ENCODE measurements at places on chromosomes 7 and 10. TPM values are rescaled to one million over a fixed set of nuclear protein-coding genes. Genes with fewer than 3 reads are reported as not detected.
A peak's percentile ranks its signal among the peaks of the same experiment; 100 is the strongest.

Gene NODAL
- 0.33 TPM for polyA plus RNA-seq

GRCh38 chr7:114502454-114503254 lies 88.0 kb downstream of the FOXP2 start:
- no peak for DNase-seq

Gene GJC3
- polyA plus RNA-seq = 0.54 TPM

DNA sequence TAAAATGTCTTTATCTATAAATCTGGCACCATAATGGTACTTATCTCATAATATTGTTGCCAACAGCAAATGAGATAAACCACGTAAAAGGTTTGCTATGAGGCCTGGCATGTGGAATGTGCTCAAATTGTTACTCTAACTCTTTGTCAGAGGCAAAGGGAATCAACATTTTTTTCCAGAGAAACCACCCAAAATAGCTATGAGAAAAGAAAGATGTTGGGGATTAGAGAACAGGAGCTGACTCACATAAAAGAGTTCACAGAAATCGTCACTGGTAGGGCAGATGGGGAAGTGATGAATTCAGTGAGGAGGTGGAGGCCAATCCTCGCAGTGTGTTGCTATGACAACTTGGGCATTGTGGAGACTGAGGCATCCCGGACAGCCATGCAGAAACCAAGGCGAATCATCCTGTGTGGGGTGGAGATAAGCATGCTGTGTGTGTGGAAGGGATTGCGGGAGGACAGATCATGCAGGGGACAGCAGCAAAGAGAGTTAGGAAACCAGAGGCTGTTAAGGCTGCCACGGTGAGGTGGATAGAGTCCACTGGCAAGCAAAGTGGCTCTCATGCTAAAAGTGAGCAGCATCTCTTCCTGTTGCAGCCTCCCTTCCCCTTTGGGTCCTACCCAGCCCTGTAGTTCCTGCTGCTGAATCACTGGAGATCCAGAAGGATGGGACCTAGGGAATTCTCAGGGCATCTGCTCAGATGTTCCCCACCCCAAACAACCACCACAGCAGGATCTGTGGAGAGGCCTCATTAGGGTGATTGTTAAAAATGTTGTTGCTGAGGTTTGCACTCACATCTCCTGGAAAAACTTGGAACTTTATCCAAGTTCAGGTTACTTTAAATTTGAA lies 103.9 kb downstream of the CUBN start:
- no peak for DNase-seq

GRCh38 chr7:115799430-115799829 lies 231.1 kb downstream of the TFEC start:
- DNase-seq = no peak

DNA sequence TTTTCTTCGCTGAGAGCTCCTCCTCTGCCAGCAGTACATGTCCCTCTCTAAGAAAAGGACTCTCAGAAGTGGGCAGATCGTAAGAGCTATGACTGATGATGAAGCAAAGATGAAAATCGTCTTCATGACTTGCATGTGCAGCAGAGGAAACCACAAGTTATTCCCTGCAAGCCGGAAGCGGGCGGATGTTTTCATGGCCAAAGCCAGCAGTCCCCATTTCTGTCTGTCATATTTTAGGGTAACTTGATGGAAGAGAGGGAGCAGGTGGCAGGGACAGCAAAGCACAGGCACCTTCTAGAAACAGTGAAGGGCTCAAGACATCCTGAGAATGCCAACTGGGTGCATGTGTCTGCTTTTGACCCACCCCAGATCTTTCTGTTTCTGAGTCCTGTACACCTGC lies 19.9 kb downstream of the KLF6 start:
- no peak for DNase-seq

GRCh38 chr7:30146127-30146612 lies 11.4 kb downstream of the MTURN start:
- DNase-seq = peak; percentile 28

- DNase-seq = no peak
Measured at GRCh38 chr10:49363309-49364031, 32.4 kb downstream of the DRGX start.
